ENCODE measurements at places on chromosomes 5 and 9.

GRCh38 chr5:62592558-62592957 lies 13.9 kb downstream of the LRRC70 start:
- no peak for DNase-seq

DNA sequence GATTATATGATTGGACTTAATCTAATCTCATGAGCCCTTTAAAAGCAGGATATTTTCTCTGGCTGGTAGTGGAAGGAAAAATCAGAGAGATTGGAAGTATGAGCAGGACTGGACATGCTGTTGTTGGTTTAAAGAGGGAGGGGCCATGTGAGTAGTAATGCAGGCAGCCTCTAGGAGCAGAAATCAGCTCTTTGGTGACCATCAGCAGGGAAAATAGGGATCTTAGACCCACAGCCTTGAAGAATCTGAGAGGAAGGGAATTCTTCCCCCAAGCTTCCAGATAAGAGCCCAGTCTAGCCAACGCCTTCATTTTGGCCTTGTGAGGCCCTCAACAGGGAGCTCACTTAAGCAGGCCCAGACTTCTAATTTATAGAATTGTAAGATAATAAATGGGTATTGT lies 9.5 kb downstream of the SH3GL2 start:
- no peak for DNase-seq

DNA sequence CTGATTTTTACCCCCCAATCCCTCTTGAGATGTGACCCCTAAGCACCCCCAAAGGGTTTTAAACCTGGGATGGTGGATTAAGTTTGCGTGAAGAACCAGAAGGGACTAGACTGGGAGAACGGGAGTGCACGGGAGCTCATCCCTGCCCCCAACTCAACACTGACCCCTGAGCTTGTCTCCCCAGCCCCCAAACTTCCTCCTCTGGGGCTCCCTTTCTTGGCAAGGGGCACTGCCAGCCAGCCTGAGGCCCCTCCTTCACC lies 5.0 kb upstream of the SET start:
- no peak for DNase-seq

- no peak for DNase-seq
Measured at GRCh38 chr9:137393176-137394150, 29.5 kb downstream of the EXD3 start.

DNA sequence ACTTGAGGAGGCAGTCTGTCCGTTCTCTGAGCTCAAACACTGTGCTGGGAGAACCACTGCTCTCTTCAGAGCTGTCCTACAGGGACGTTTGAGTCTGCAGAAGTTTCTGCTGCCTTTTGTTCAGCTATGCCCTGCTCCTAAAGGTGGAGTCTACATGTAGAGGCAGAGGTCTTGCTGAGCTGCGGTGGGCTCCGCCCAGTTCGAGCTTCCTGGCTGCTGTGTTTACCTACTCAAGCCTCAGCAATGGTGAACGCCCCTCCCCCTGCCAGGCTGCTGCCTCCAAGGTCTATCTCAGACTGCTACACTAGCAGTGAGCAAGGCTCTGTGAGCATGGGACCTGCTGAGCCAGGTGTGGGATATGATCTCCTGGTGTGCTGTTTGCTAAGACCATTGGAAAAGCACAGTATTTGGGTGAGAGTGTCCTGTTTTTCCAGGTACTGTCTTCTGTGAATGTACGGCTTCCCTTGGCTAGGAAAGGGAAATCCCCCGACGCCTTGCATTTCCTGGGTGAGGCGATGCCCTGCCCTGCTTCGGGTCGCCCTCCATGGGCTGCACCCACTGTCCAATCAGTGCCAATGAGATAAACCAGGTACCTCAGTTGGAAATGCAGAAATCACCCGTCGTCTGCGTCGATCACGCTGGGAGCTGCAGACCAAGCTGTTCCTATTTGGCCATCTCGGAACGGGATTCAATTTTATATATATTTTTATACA lies 58.5 kb downstream of the CNTRL start:
- DNase-seq, result no peak

DNA sequence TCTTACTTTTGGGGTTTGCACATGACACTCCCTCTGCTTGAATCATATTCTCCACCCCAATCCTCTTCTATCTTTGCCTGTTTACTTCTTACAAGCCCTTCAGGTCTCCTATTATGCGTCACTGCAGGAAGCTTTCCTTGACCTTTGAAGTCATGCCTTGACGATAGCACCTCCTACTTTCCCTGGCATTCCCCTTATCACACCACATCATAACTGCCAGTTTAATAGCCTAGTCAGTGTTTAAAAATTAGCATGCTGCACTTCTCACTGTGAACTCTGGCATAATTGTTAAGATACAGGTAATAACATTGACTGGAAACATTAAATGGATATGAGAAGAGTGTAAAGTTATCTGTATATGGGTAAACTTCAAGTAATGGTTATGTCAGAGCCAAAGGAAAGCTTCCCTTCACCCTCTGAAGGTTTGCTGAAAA lies 37.1 kb upstream of the CEP120 start:
- DNase-seq, result no peak

DNA sequence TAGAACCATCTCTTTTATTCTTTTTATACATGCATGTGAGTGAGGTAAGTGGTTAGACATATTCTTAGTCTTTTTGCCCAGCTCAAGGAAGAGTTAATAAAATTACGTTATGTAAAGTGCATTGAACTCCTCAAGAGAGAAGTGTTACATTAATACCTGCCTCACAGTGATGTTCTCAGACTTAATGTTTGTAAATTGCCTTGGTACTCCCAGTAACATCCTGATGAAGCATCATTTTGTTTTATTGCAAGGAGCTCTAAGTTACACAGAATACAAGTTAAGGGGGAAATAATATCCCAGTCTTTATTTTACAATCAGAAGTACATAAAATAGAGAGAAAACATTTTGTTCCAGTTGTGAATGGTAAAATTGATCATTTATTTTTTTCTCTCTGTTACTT lies 89.5 kb upstream of the ARRDC3 start:
- no peak for DNase-seq

GRCh38 chr5:63128761-63129160 lies 550.1 kb downstream of the LRRC70 start:
- no peak for DNase-seq

GRCh38 chr5:174725991-174726601 lies 1.7 kb downstream of the MSX2 start:
- DNase-seq, result no peak

- DNase-seq, result peak; percentile 71
Measured at GRCh38 chr9:92265154-92265553, 28.3 kb downstream of the IARS1 start.

- peak; percentile 34 for DNase-seq
Measured at GRCh38 chr5:179160584-179160983, 100.4 kb downstream of the ZNF354C start.

GRCh38 chr9:128190013-128190412 lies 1.4 kb downstream of the CIZ1 start:
- DNase-seq, result no peak

- DNase-seq, result no peak
Measured at GRCh38 chr5:173745123-173745522, 128.7 kb upstream of the BOD1 start.

DNA sequence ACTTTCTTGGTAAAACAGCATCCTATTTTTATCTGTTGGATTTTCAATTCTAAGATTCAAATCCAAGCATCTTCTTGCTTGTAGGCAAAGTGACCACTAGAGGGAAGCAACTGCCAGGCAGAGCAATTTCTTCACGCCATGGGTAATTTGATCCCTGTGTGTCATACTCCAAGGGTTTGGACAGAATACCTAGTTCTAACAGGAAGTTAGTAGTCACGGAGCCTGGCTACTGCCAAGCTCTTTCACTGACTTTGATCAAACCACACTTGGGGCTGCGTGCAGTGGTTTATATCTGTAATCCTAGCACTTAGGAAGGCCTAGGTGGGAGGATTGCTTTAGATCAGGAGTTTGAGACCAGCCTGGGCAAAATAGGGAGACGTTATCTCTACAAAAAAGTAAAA lies 473.6 kb upstream of the TNC start:
- peak; percentile 97 for DNase-seq

- no peak for DNase-seq
Measured at GRCh38 chr5:35098214-35098613, 50.5 kb upstream of the AGXT2 start.

Measured in foreskin fibroblast (primary cell).